ENCODE measurements at places on chromosomes 3 and 15.

GRCh38 chr3:171001957-171002694, 24.4 kb downstream of the SLC2A2 start:
- DNase-seq, result peak; percentile 50

- DNase-seq, result no peak
Measured at GRCh38 chr15:100571592-100572167, 30.3 kb downstream of the LINS1 start.

- DNase-seq, result no peak
Measured at GRCh38 chr15:41494190-41494921, 682 bp downstream of the ITPKA start.

DNA sequence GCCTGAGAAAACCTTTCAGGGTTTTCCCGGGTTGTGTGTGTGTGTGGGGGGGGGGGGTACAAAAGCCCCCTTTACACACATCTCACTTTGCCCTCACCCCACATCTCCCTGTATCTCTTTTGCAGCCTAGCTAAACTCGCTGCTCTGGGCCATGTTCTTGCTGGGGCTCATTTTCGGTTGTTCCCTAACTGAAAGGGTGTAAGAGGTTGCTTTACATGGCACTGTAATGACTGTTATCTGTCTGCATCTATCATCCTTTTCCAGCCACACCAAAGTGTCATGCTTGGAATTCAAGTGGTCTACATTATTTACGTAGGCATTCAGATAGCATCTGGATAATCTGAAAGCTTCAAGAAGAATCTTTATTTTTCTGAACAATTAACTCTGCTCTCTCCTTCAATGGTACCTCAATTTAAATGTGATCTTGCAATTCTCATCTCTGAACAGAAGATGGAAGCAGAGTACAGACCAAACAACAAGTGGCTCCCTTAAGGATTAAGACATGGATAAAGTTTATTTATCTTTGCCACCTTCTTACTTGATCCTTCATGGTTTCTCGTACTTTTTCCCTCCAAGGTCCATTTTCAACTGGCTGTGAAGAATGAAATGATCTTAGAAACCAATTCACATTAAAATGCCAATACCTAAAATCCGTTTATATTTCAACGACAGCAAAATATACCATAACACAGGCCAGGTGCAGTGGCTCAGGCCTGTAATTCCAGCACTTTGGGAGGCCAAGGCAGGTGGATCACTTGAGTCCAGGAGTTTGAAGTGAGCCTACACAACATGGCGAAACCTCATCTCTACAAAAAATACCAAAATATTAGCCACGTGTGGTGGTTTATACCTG, 34.9 kb downstream of the DCLK3 start:
- peak; percentile 31 for DNase-seq

GRCh38 chr15:69524296-69524695, 71.7 kb downstream of the RPLP1 start:
- no peak for DNase-seq

- DNase-seq, result no peak
Measured at GRCh38 chr3:101478980-101479379, 34.0 kb downstream of the SENP7 start.

GRCh38 chr3:122498152-122498551, 16.6 kb downstream of the KPNA1 start:
- no peak for DNase-seq

- no peak for DNase-seq
Measured at GRCh38 chr3:173635826-173636225, 238.3 kb downstream of the NLGN1 start.

DNA sequence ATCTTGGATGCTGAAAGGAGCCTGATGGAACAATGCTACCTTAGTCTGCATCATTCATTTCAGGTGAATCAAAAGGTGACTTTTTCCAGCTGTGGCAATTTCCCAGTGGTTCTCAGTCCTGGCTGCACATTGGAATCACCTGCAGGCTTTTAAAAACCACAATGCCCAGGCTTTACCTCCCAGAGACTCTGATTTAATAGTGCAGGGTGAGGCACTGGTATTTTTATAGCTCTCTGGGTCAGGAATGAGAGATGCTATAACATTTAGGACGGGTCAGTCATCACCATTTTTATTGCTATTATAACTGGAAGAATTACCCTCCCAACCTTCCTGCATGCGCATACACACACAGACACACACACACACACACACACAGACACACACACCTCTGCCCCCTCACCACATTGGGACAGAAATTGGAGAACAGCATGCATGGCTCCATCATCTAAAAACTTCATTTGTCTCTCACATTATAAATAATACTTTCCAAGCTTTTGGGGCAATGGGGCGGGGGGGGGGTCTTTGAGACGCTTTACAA, 41.1 kb downstream of the LARP6 start:
- DNase-seq, result no peak

- DNase-seq, result no peak
Measured at GRCh38 chr3:113663761-113664160, 32.7 kb downstream of the USF3 start.

DNA sequence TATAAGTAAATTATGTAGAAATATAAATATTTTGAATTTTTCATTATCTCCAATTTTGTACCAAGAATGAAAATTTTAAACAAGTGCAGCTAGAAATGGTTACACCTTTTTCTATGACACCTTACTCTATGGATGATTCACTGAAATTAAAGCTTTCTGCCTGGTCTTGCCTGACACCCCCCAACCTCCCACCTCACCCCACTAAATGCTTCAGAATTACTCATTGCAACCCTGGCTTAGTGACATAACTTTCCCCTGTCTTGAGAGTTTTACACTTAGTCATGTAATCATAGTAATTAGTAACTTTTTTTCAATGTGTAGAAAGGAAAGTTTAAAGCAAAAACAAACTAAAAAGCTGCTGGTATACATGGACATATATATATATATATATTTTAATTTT, 42.0 kb upstream of the MEIS2 start:
- no peak for DNase-seq

GRCh38 chr3:18446149-18446825, 21.1 kb upstream of the SATB1 start:
- DNase-seq, result no peak

DNA sequence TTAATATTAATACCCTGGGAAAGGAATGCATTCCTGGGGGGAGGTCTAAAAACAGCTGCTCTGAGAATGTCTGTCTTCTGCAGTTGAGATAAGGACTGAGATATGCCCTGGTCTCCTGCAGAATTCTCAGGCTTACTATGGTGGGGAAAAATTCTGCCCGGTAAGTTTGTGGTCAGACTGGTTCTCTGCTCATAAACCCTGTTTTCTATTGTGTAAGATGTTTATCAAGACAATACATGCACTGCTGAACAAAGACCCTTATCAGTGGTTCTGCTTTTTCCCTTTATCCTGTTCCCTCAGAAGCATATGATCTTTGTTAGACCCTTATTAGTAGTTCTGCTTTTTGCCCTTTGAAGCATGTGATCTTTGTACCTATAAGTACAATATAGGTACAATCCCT, 494.6 kb downstream of the CNTN6 start:
- no peak for DNase-seq

- no peak for DNase-seq
Measured at GRCh38 chr15:89899295-89899945, 5.6 kb upstream of the AP3S2 start.

DNA sequence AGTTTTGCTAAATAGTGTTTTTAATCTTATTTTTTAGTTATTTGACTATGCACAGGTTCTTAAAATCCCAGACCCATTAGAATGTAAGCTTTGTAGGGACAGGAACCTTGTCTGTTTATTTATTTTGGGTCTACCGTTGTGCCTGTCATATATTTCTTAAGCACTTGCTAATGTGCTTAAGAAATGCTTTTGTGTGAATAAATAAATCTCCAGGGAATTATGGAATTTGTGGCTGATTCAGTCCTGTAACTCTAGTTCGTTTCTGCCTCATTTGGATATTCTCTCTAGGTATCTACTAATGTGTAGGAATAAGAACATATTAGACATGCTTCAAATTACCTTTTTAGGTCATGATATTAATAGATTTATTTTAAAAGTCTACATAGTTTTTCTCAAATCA, 161.6 kb downstream of the LPP start:
- no peak for DNase-seq

DNA sequence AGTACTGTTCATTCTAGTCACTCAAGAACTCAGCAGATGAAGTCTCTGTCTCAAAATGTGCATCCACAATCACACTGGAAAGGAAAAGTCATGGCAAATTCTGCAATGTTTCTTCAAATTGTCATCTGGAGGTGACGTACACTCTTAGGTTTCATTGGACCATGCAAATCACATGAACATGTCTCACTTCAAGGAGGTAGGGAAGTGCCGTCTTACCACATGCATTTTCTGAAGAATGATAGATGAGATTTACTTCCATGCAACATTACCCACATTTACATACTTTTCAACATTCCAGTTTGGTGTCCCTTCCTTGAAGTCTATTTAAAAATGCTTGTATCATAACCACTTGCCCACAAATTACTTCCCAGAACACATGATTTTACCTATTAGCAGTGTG, 107.9 kb upstream of the SATB1 start:
- DNase-seq, result no peak

GRCh38 chr3:53593611-53594010, 99.2 kb downstream of the CACNA1D start:
- DNase-seq, result no peak

GRCh38 chr3:99286266-99286845, 352.0 kb upstream of the COL8A1 start:
- DNase-seq, result no peak

DNA sequence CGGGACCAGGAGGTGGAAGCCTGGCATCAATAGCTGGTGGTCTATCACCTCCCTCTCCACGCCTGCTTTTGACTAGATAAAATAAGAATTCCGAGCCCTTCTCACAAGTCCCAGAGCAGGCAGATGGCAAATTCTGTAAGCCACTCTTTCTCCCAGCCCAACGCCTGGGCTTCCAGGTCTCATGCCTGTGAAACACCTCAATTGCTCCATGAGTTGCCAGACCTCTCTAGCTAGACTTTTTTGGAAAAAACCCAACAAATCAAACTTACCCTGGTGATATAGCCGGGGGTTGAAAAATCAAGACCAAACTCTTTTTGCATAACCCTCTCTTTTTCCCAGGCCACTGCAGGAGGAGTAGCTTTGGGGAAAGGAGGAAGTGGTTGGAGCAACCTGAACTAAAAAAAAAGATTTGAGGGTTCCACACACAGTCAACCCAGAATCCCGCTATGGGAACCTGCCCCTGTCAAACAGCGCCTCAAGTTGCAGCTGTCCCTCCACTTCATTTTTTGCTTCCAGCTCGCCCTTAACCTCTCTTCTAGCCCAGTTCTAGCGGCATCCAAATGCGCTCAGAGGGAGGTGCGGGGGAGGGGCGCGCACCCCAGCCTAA, 7.0 kb downstream of the BHLHE40 start:
- DNase-seq, result peak; percentile 78

DNA sequence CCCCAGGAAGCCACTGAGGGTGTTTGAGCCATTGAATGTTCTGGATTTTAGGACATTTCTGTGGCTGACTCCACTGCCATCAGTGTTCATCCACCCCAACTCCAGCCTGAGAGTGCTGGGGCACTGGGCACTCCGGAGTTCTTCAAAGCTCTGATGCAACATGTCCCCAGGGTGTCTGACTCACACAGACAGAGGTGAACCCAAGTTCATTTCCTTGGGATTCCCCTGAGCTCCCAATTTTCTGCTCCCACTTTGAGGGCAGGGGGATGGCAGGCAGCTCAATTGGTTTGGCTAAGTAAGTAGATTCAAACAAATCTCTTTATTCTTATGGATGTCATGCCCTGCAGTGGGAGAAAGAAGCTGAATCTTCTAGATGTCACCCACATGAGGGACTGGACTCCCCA, 2.2 kb downstream of the STRA6 start:
- peak; percentile 85 for DNase-seq

DNA sequence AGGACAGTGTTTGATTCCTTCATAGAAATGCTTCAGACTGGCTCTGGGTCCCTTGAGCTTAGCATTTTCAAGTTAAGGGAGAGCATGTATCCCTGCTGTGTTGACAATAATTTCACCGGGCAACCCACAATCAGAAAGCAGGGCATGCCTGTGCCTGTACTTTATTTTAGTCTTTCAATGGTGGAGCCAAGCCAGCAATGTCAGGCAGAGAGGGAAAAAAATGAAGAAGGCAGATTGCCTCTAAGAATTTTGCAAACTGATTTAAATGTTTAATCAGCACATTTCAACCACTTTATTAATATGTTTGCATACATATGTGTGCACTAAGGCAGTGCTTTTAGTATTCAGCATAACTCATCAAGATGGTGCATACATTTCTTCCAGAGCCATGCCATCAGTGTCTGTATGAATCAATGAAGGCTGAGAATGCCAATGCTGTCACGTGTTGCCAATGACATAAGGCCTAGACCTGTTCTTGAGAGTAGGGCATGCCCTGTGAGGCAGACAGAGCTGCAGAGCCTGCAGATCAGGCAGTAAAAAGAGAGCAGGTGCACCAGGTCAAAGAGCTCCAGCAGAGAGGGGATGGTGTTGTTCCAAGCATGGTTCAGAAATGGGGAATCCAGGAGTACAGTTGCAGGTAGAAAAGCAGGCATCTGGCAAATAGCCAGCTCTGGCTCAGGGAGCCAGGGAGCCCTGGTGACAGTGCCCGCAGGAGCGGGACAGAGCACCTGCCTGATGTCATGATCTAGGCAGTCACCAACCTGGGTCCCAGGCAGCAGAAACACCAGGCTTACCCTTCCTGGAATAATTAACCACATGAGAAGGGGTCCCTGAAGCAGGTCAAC, 508.5 kb downstream of the GABRG3 start:
- no peak for DNase-seq

DNA sequence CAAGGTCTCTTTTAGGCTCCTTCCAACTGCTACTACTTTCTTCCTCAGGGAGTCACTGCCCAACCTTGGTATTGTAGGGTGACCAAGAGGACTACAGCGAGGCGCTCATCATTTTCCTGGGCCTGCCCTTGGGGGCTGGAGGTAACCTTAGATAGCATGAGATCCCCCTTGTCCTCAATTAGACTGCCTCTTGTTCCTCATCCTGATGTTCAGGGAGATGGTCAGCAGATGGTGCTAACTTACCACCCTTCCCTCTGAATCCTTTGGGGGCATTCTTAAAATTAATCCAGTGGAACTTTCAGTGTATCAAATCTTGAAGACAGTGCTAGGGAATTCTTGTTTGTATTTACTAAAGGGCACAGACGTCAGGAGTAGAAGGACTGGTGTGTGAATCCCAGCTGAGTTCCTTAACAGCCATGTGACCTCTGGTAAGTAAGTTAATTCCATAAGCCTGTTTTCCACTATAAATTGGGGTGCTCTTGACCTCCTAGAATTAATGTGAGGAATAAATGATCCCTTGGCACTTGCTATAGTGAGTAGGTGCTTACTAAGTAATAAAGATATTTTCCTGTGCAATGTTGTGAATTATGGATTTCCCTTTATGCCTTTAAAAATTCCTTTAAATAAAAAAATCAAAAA, 4.1 kb upstream of the CLPX start:
- peak; percentile 60 for DNase-seq

- DNase-seq, result peak; percentile 93
Measured at GRCh38 chr3:170869645-170870593, at the start of gene RPL22L1. Gene RPL22L1, minus strand, starts transcription at chr3:170870195. Its CDS starts 28 bp downstream, at chr3:170870167.

- peak; percentile 27 for DNase-seq
Measured at GRCh38 chr3:186260726-186261125, 101.3 kb downstream of the DGKG start.

GRCh38 chr3:120682095-120682681, at the start of gene HGD:
Gene HGD, minus strand, starts transcription at chr3:120682239. Its CDS starts 128 bp downstream, at chr3:120682111.
- DNase-seq, result no peak
